ENCODE measurements at places on chromosomes 5 and 9.

DNA sequence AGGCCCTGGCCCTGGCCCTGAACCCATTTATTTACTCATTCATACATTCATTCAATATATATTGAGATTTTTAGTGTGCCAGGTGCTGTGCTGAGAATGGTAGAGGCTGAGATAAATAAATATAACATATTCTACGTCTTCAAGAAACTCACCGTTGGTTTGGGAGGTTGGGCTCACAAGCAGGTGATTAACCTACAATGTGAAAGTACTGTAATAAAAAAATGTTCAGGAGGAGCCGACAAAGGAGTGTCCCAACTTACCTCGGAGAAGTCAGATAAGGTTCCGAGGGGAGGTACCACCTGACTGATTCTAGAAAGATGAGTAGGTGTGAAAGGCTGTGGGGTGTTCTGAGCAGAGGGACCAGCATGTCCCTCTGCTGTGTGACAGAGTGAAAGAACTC lies 479.6 kb upstream of the KLF4 start:
- no peak for DNase-seq

DNA sequence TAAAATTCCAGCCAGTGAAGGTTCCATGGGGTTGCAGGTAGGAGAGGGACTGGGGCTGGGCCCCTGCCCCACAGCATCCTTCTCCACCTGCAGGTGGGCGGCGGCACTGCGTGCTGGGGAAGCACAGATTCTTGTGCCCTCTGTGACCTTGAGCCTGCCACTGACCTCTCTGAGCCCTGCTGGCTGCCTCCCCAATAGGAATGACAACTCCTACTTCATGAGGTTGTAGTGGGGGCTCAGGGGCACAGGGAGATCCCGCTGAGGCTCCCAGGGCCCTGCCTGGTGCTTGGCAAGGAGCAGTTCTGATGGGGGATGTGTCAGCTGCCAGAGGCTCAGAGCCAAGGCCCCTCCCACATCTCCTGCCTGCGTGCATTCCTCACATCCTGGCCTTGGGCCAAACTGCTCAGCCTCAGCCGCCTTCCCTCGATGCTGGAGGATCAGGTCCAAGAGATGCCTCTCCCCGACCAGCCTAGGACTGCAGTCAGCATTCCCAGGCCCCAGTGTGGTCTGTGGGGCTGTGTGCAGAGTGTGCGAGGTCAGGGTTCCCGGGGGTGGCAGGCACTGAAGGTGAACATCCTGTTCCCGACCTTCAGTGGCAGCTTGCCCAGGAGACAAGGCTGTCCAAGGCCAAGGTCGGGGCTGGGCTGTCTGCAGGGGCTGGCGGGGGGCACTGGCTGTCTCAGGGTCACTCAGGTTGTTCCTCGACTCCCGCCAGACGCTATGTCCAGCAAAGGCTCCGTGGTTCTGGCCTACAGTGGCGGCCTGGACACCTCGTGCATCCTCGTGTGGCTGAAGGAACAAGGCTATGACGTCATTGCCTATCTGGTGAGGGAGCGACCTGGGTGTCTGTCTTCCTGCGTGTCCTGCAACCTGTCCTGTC lies 7.0 kb downstream of the ASS1 start:
- DNase-seq, result no peak

DNA sequence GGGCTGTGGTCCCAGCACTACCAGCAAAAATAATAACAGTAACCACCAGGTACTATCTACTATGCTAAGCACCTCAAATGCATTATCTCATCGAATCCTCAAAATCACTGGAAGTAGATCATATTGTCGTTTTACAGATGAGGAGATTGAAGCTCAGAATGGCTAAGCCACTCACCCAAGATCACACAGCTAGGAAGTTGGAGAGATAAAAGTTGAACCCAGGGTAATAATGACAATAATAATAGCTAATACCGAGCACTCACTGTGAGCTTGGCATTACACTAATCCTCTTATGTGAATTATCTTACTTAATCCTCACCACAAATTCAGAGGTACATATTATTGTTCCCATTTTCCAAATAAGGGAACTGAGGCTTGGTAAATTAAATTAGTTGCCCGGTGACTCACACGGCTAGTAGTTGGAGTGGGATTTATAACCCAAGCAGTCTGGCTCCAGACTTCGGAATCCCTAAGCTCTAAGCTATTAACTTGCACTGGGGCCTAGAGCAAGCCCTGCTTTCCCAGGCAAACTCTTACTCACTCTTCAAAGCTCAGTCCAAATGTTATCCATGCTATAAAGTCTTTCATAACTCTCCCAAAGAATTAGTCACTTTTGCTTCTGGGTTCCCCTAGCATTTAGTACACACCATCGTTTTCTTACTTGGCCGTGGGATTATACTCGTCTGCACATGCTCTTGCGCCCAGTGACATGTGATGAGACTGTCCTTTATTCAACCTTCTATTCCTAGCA lies 3.8 kb downstream of the ARSI start:
- no peak for DNase-seq

DNA sequence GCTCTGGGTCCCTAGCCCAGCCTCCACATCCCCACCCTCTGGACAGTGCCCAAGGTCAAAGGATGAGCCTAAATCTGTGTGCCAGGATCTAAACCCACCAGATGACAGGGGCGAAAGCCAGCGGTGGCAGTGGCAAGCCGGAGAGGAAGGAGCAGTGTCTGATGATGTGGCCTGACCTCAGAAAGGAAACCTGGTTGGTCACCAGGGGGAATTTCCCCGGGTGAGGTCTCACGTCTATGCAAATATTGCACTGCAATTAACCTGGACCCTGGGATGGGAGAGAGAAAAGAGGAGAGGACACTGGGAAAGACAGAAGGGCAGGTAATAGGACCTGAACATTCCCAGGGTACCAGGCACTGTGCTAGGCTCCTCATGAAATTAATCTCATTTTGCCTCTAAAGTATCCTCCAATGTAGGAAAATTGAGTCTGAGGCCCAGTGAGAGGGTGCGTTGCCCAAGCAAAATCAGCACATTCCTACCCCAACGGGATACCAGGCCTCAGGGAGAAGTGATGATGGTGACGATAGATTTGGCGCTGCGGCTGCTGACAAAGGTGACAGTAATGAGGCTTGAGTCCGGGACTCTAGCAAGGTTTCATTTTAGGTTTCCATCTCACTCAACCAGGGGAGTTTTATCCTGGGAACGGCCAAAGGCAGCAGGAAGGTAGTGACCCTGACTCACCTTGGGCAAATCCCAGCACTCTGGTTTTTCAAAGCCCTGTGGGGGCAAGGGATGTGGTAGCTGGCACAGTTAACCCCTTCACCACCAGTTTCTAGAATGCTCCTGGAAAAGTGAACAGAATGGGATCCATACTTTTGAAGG lies 13.4 kb upstream of the TNIP1 start:
- no peak for DNase-seq

GRCh38 chr9:15357050-15357653 lies 50.1 kb upstream of the TTC39B start:
- peak; percentile 0 for DNase-seq

GRCh38 chr5:36666274-36666673 lies 59.9 kb downstream of the SLC1A3 start:
- no peak for DNase-seq

DNA sequence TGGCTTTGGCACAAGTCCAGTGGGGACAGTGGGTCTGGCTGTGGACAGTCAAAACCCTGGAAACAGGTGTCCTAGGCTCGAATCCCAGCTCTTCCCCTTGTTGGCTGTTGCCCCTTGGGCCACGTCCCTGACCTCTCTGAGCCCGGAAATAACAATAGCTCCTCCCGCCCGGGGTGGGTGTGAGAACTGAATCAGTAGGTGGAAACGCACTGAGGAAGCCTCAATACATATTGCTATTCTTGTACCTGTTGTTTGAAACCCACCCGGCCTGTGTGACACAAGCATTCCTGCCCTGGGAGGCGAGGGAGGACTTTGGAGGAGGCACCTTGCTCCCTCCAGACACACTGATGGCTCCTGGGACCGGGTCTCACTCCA lies 134.1 kb downstream of the OLFM1 start:
- no peak for DNase-seq

DNA sequence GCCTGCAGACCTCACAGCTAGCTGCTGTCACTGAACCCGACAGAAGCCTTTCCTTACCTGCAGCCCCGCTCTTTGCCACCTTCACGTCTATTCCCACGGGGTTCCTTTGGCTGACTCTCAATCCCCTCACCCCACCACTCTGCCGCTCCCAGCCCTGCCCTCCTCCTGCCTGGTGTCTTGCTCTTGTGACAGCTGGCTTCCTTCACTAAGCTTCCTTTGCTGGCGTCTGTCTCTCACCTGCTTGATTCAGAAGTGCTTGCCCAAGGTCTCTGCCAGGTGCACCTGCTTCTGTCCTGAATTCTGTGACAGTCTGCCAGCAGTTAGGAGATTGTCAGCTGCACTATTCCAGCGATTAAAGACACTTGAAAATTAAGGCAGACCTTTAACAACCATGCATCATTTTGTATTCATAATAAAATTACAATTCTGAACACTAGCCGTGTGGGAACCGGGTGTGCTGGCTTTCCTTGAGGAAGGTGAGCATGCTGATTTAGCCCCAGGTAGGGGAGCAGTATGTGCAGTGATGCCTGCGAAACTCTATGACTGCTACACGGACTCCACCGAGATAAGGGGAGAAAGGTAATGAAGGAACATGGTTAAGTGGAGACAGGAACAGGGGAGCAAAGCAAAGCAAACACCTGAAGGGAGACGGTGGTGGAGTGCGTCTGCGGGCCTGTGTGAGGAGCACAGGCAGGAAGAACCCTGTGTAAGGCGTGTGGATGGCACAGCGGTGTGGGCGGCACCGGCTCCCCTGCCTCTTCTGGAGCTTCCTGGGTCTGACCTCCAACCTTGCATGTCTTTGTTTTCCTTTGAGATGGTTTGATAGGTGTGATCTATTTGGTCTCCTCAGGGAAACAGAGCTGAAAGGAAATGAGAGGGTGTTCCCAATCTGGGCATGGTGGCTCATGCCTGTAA lies 80.1 kb upstream of the CACNA1B start:
- no peak for DNase-seq

GRCh38 chr5:39373791-39374190 lies 9.5 kb upstream of the C9 start:
- no peak for DNase-seq

DNA sequence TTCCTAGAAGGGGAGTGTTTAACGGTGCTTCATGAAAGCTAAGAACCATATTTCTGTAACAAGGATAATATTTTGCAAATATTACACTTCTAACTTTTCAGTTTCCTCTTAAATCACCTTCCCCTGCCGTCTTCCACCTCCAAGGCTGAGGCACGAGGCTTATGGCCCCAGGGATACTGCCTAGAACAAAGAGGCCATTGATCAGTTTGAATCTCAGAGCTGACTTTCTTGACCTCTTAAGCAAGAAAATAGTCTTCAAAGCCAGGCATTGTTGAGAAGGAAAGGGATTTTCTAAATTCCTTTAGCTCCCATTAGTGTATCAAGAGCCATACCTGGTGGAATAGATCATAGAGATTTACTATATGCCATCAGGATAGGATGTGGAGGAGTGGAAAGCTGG lies 566.2 kb downstream of the BNC2 start:
- DNase-seq, result no peak

DNA sequence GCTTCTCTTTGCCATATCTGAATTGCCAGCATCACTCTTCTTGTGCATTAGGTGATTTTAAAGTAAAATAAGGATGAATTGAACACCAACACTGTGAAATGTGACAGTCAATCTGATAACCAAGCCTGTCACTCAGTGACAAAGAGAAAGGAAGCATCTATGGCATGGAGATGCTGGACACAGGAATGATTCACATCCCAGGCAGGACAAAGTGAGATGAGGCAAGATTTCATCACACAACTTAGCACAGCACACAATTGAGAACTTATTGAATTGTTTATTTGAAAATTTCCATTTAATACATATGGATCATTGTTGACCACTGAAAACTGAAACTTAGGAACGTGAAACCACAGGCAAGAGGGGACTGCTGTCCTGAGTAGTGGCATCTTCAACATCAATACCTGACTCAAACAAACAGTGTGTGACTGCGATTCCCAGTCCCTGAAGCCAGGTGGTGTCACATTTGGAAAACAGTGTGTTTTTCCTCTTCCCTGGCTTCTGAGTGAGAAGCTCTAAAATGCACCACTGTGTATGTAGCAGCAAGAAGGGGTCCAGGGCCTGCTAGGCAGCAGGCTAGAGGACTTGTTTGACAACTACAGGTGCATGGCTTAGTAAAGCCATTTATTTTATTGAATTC lies 10.7 kb downstream of the GAPT start:
- no peak for DNase-seq

DNA sequence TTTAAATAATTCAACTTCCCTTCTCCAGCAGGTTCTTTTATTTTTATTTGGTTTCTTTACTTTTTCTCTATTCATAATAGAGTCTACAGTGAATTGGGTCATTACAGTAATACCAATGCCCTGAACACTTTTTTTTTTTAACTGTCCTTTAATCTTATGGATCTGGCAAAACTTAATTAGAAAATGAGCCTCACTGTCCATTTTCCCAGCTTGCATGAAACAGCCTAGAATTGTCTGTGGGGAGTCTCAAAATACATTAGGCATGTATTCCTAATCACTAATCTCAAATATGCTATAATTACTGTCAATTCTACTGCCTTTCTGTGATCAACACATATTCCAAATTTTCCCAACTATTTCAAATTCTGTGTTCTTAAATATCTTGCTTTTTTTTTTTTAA lies 406.8 kb downstream of the ANXA1 start:
- no peak for DNase-seq

- DNase-seq, result no peak
Observed at GRCh38 chr5:75951158-75951557, 132.0 kb upstream of the SV2C start.

GRCh38 chr5:74651710-74652109 lies 11.2 kb upstream of the ENC1 start:
- DNase-seq, result no peak

DNA sequence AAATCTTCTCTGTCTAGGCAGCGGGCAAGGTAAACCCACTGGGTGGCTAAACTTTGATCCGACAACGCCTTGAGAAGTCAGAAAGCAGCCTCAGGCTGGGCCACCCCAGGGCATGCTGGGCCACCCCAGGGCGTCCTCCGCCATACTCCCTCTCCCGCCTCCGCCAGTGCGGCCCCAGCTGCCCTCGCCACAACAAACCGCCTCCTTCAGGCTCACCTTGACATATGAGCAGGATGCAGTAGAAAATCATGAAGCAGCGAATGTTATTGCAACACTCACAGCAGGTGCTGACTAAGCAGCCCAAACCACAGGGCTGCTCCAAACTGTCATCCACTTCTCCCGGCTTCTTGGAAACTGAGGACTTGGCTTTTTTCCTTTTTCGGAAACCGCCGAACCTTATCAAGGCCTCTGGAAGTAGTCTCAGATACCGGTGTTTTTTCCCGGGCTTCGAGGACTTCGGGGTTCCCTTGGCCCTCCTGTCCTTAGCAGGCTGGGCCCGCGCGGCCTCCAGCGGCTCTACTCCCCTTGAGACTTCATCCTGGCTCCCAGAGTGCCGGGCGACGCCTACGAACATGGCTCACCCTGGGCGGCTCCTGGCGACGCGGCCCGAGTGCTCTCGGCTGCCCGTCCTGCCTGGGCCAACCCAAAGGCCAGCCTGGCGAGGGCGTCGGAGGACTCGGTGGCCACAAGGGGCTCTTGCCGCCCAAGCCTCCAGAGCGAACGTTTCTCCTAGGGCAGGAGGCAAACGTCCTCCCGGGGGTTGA lies at the start of gene SLCO6A1:
Gene SLCO6A1 (minus strand): TSS at position 731 of the 764 bp plus-strand sequence. CDS start 157 bp downstream, at position 574.
- no peak for DNase-seq

Data from CMK (cell line).